ENCODE measurements at places on chromosomes 1 and 21. TPM values are rescaled to one million over a fixed set of nuclear protein-coding genes. Genes with fewer than 3 reads are reported as not detected.

Gene UBASH3A
- 5.0 TPM for total RNA-seq

Gene CRP
- not detected for total RNA-seq

Gene DCDC2B
- total RNA-seq = not detected

- no peak for DNase-seq
- no peak overlapping the region for H3K4me3 ChIP-seq
- no peaks in the 10 kb centered on the region for H3K4me1 ChIP-seq
- H3K27me3 ChIP-seq = no peaks in the 10 kb centered on the region
- no peaks in the 10 kb centered on the region for H3K36me3 ChIP-seq
- H3K27ac ChIP-seq = no peak overlapping the region
Observed at GRCh38 chr1:65820983-65821382, 28.3 kb downstream of the PDE4B start.

DNA sequence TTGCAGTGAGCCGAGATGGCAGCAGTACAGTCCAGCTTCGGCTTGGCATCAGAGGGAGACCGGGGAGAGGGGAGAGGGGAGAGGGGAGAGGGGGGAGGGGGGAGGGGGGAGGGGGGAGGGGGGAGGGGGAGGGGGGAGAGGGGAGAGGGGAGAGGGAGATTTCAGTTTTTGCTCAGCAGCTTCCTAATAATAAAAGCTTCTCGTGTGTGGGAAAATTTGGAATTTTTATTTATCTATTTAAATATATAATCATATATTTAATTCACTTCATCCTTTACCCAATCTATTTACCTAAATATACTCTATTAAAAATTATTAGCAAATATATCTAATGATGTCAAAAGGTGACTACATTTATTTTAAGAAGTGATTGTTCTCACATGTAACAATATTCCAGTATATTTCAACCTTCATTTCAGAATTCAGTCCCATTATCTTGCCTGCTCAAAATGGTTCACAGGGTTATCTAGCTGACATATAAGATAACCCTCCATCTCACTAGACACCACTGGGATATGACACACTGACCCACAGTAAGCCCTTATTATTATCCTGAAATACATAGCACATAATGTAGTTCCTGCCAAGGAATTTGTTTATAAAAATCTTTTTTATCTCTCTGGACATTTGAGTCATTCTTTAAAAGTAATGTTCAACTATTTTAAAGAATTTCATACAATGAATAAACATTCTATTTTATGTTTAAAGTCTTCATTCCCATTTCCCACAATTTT lies 105.9 kb downstream of the GPATCH2 start:
- no peaks in the 10 kb centered on the region for H3K4me1 ChIP-seq
- no peak overlapping the region for H3K27ac ChIP-seq
- H3K4me3 ChIP-seq = no peak overlapping the region
- no peaks in the 10 kb centered on the region for H3K36me3 ChIP-seq
- DNase-seq = no peak

DNA sequence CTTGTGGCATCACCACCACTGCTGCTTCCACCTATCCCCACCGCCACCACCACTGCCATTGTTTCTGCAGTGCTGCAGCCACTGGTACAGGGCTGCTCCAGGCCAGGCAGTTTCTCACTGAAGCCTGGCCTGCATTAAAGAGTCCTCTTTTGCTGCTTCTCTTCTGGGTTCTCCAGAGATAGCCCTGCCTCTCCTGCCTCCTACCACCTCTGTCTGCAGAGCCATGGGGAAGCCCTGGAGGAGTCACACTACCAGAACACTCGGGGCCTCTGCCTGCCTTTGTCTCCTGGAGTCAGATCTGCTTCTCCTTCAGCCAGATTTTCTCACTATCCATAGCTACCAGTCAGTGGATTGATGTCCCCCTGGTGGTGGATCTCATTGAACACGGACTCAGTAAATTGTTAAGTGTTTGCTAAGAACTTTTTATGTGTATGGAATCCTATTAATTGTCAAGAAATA lies 37.7 kb upstream of the DDAH1 start:
- no peak overlapping the region for H3K4me3 ChIP-seq
- H3K4me1 ChIP-seq = no peaks in the 10 kb centered on the region
- H3K27ac ChIP-seq = no peak overlapping the region
- no peak for DNase-seq

DNA sequence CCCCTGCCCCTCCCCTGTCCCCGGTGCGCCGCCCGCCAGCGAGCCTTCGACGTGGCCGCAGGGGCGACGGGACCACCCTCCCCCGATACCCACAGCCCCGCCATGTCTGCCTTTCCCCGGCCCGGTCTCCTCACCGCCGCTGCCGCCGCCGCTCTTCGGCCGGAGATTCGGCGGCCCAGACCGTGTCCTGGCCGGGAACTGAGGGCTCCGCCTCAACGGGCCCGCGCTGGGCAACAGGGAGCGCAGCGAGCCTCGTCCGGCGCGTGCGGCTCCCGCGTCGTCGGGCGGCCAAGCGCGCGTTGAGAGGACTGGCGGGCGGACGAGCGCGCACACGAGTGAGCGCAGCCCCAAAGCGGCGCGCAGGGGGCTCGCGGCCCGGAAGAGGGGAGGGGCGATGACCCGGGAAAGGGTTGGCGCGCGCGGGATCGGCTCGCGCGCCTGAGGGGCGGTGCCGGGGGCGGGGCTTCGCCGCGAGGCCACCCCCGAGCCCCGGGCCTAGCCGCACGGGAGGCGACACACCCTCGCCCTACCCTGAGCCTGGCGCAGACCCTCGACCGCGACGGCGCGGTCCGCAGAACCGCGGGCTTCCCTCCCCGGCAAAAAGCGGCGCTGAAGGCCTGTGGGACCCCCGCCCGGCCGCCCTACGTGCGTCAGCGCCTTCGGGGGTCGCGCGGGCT lies at the start of gene BTG3:
Gene BTG3 (minus strand): TSS at position 337 of the 677 bp plus-strand sequence. CDS start 3,757 bp downstream, outside the sequence.
- DNase-seq = peak; percentile 91
- H3K4me1 ChIP-seq = peaks cover 19% of the 10 kb centered on the region
- peak within 1 kb of the TSS; percentile 77 for H3K27ac ChIP-seq

GRCh38 chr21:45102391-45102932 lies 28.1 kb downstream of the ADARB1 start:
- no peak overlapping the region for H3K27ac ChIP-seq
- H3K4me1 ChIP-seq = peaks cover 11% of the 10 kb centered on the region
- peak; percentile 34 for DNase-seq
- no peaks in the 10 kb centered on the region for H3K27me3 ChIP-seq
- H3K36me3 ChIP-seq = no peaks in the 10 kb centered on the region
- H3K4me3 ChIP-seq = no peak overlapping the region

GRCh38 chr1:168636642-168637111 lies 60.3 kb downstream of the XCL1 start:
- H3K4me3 ChIP-seq = no peak overlapping the region
- no peaks in the 10 kb centered on the region for H3K36me3 ChIP-seq
- H3K27ac ChIP-seq = no peak overlapping the region

DNA sequence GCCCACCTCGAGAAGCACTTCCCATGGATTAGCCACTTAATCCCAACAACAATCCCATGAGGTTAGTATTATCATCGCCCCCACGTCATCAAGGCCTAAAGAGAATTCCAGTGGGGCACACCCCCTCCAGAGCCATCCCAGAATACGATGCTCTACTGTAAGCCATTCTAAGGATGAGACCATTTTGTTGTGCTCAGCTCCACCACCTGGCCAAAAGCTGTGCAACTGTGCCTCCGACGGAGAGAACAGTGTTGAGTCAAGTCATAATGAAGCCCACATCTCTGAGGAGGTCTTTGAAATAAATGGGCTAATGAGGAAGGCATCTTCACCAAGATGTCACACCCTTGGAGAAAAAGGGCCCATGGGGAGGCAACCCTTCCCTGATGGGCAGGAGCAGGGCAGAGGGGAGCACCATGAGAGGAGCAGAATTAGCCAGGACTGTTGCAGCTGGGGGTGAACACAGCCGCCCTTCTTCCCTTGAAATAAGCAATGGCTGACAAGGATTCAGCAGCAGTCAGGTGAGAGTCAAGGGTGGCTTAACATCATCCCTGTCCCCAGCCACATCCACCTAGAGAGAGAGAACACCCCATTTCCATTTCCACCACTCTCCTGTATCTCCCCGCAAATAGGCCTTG lies 14.6 kb downstream of the SYF2 start:
- H3K27me3 ChIP-seq = no peaks in the 10 kb centered on the region
- no peak overlapping the region for H3K4me3 ChIP-seq
- no peaks in the 10 kb centered on the region for H3K4me1 ChIP-seq
- no peak for DNase-seq

- no peaks in the 10 kb centered on the region for H3K27me3 ChIP-seq
- no peak overlapping the region for H3K4me3 ChIP-seq
- peaks cover 2% of the 10 kb centered on the region for H3K4me1 ChIP-seq
- no peaks in the 10 kb centered on the region for H3K36me3 ChIP-seq
Observed at GRCh38 chr1:152160576-152160975, 1.5 kb upstream of the RPTN start.
